ENCODE measurements at places on chromosomes 4 and X.

GRCh38 chr4:140269369-140269768 is 104.1 kb upstream of the SCOC start:
- no peak overlapping the region for H3K4me3 ChIP-seq
- no peaks in the 10 kb centered on the region for H3K36me3 ChIP-seq
- H3K27me3 ChIP-seq = no peaks in the 10 kb centered on the region
- no peaks in the 10 kb centered on the region for H3K4me1 ChIP-seq
- no peak for DNase-seq
- H3K27ac ChIP-seq = no peak overlapping the region

GRCh38 chrX:24410514-24411189 is 50.2 kb downstream of the SUPT20HL1 start:
- no peaks in the 10 kb centered on the region for H3K4me1 ChIP-seq
- no peaks in the 10 kb centered on the region for H3K27me3 ChIP-seq
- H3K36me3 ChIP-seq = no peaks in the 10 kb centered on the region
- no peak overlapping the region for H3K27ac ChIP-seq

- peaks cover 55% of the 10 kb centered on the region for H3K36me3 ChIP-seq
- H3K27me3 ChIP-seq = no peaks in the 10 kb centered on the region
- H3K27ac ChIP-seq = 0 out of 2 replicates have a peak overlapping the region, but pooled peaks have one; percentile 21
- H3K4me1 ChIP-seq = peaks cover 9% of the 10 kb centered on the region
- H3K4me3 ChIP-seq = no peak overlapping the region
Measured at GRCh38 chr4:55079451-55080173, 45.8 kb downstream of the KDR start.

- no peak overlapping the region for H3K27ac ChIP-seq
- H3K4me3 ChIP-seq = no peak overlapping the region
- no peaks in the 10 kb centered on the region for H3K27me3 ChIP-seq
Measured at GRCh38 chr4:3391422-3391821, 50.3 kb upstream of the HGFAC start.

GRCh38 chr4:140012688-140013486 is 141.1 kb downstream of the MAML3 start:
- H3K4me3 ChIP-seq = no peak overlapping the region
- peak; percentile 70 for DNase-seq
- no peaks in the 10 kb centered on the region for H3K36me3 ChIP-seq
- H3K4me1 ChIP-seq = no peaks in the 10 kb centered on the region
- no peak overlapping the region for H3K27ac ChIP-seq

DNA sequence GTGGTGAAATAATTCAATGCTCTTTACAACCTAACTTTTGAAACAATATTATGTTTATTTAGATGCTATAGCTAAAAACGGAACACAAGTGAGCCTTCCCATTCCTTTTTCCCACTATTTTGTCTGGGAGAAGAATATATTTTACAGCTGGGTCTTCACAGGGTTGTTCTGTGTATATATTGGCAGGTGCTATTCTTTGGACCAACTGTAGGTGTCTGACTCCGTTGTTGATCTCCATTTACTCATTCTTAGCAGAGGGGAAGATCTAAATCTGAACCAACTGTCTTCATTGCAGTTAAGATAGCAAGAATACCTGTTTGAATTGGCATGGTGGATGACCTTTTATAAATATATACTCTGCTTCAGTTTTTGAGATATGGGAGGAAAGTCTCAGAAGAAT is 257.4 kb downstream of the CFAP299 start:
- H3K27ac ChIP-seq = no peak overlapping the region
- H3K4me1 ChIP-seq = no peaks in the 10 kb centered on the region
- H3K27me3 ChIP-seq = no peaks in the 10 kb centered on the region
- no peak overlapping the region for H3K4me3 ChIP-seq

GRCh38 chr4:177798161-177798560 is 355.9 kb upstream of the AGA start:
- no peaks in the 10 kb centered on the region for H3K36me3 ChIP-seq
- no peak overlapping the region for H3K4me3 ChIP-seq
- H3K4me1 ChIP-seq = no peaks in the 10 kb centered on the region
- H3K27ac ChIP-seq = no peak overlapping the region

DNA sequence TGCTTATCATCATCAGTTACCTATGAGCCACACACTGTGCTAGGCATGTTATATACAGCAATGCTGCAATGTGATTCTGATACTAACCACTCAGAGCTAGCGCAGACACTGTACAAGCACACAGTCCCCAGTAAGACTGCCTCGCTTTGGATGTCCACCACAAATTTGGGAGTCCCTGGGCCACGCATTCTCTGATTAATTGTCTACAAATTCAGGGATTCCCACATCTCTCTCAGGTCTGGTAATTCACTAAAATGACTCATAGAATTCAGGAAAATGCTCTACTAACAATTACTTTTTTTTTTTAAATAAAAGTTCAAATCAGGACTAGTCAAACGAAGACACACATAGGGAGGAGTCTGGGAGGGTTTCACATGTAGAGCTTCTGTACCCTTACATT is 652.1 kb upstream of the AADAT start:
- H3K4me1 ChIP-seq = 0 out of 2 replicates have a peak, but pooled peaks cover 3% of the 10 kb centered on the region
- H3K36me3 ChIP-seq = no peaks in the 10 kb centered on the region
- DNase-seq = no peak

DNA sequence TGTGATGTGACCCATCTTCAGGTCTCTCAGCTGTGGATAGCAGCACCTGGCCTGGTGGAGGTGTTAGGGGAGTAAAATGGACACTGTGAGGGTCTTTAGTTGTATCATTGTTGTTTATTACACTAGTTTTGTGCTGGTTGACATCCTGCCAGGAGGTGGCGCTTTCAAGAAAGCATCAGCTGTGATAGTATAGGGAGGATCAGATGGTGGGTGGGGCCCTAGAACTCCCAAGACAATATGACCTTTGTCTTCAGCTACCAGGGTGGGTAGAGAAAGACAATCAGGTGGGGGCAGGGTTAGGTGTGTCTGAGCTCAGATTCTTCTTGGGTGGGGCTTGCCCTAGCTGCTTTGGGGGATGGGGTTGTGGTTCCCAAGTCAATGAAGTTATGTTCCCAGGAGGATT is 162.8 kb downstream of the PPP1R2C start:
- no peak overlapping the region for H3K4me3 ChIP-seq
- no peak for DNase-seq
- H3K4me1 ChIP-seq = peaks cover 3% of the 10 kb centered on the region

DNA sequence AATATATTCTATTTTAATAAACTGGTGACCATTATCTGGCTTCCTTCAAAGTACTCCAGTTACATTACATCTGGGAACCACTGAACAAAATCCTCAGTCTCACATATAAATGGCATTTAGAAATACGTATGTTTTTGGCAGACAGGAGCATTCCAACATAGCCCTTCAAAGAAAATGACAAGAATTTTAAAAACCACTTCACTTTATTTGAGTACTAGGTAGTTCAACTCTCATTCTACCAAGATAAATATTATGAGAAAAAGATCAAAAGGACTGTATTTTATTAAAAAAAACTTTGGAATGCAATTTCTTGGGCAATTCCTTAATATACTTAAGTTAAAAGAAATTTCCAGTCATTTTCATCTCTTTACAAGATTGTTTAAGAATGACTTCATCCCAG is 17.6 kb downstream of the TNIP3 start:
- DNase-seq = no peak
- no peaks in the 10 kb centered on the region for H3K27me3 ChIP-seq
- H3K4me1 ChIP-seq = no peaks in the 10 kb centered on the region
- no peak overlapping the region for H3K4me3 ChIP-seq

- no peaks in the 10 kb centered on the region for H3K36me3 ChIP-seq
- H3K27ac ChIP-seq = no peak overlapping the region
- H3K4me3 ChIP-seq = no peak overlapping the region
- DNase-seq = no peak
- no peaks in the 10 kb centered on the region for H3K27me3 ChIP-seq
Measured at GRCh38 chr4:13118633-13119032, 365.5 kb downstream of the RAB28 start.

DNA sequence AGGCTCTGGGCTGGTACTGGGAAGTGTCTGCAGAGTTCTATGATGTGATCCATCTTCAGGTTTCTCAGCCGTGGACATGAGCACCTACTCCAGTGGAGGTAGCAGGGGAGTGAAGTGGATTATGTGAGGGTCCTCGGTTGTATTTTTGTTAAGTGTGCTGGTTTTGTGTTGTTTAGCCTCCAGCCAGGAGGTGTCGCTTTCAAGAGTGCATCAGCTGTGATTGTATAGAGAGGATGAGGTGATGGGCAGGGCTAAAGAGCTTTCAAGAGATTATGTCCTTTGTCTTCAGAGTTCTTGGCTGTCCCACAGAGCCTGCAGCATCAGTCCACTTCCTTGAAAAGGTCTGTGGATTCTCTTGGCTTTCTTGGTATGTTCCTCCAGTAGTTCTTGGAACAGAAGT is 256.6 kb downstream of the STK32B start:
- no peak for DNase-seq
- H3K4me1 ChIP-seq = no peaks in the 10 kb centered on the region
- no peak overlapping the region for H3K4me3 ChIP-seq

GRCh38 chr4:30768277-30768676 is 48.1 kb downstream of the PCDH7 start:
- DNase-seq = no peak
- no peaks in the 10 kb centered on the region for H3K36me3 ChIP-seq
- H3K27ac ChIP-seq = no peak overlapping the region

DNA sequence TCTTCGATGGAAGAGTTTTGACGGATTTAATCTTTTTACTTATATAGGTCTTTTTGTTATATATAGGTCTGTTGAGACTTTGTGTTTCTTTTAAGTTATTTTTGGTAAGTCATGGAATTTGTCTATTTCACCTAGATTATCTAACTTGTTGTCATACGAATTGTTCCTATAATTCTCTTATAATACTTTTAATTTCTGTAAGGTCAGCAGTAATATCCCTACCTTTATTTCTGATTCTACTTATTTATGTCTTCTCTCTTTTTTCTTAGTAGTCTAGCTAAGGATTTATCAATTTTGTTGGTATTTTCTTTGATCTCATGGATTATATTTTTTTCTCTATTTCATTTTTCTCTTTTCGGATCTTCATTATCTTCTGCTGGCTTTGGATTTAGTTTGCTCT is 11.6 kb downstream of the SAP30 start:
- no peak overlapping the region for H3K27ac ChIP-seq
- no peaks in the 10 kb centered on the region for H3K4me1 ChIP-seq
- DNase-seq = no peak
- H3K27me3 ChIP-seq = no peaks in the 10 kb centered on the region
- no peak overlapping the region for H3K4me3 ChIP-seq

DNA sequence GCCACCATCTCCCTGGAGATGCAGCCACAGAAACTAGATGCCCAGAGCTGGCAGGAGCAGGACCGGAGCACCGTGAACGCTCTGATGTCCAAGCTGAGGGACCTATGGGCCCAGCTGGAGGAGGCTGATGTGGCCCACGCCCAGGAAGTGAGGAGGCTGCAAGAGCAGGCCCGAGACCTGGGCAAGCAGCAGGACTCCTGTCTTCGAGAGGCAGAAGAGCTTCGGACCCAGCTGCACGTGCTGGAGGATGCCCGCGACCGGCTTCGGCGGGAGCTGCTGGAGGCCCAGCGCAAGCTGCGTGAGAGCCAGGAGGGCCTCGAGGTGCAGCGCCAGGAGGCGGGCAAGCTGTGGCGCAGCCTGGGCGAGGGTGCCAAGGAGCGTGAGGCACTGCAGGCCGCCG is 14.2 kb downstream of the SMIM10L2A start:
- no peaks in the 10 kb centered on the region for H3K27me3 ChIP-seq
- no peak overlapping the region for H3K27ac ChIP-seq
- no peak overlapping the region for H3K4me3 ChIP-seq
- no peaks in the 10 kb centered on the region for H3K4me1 ChIP-seq

- no peak overlapping the region for H3K27ac ChIP-seq
- H3K4me1 ChIP-seq = no peaks in the 10 kb centered on the region
- H3K4me3 ChIP-seq = no peak overlapping the region
- peaks cover 12% of the 10 kb centered on the region for H3K36me3 ChIP-seq
Measured at GRCh38 chr4:153297116-153297515, 47.4 kb upstream of the MND1 start.

DNA sequence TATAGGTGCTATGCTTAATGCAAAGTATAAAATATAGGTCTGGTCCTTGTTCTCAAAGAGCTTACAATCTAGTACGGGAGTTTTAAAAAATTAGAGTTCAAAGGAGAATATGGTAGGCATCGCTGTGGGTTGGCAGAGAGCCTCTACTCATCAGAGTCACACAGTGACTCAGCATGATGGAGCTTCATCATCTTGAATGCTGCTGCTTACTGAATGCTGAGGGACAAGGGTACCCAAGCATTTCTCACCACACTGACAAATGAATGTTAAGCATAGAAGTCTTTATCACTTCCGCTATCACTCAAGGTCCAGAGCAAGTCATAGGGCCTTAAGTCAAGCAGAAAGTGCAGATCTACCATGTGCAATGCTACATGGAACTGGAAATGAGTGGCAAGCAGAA is 268.6 kb upstream of the IGFBP7 start:
- no peak overlapping the region for H3K27ac ChIP-seq
- H3K4me3 ChIP-seq = no peak overlapping the region
- H3K27me3 ChIP-seq = no peaks in the 10 kb centered on the region
- no peaks in the 10 kb centered on the region for H3K36me3 ChIP-seq
- no peak for DNase-seq
- H3K4me1 ChIP-seq = no peaks in the 10 kb centered on the region

- no peak overlapping the region for H3K27ac ChIP-seq
- H3K4me3 ChIP-seq = peak overlapping the region; percentile 96
Measured at GRCh38 chrX:6225911-6226595, 2.6 kb downstream of the NLGN4X start.

- DNase-seq = no peak
- no peak overlapping the region for H3K4me3 ChIP-seq
- H3K4me1 ChIP-seq = no peaks in the 10 kb centered on the region
- H3K36me3 ChIP-seq = no peaks in the 10 kb centered on the region
- no peak overlapping the region for H3K27ac ChIP-seq
Measured at GRCh38 chr4:186839122-186840037, 115.7 kb upstream of the FAT1 start.

DNA sequence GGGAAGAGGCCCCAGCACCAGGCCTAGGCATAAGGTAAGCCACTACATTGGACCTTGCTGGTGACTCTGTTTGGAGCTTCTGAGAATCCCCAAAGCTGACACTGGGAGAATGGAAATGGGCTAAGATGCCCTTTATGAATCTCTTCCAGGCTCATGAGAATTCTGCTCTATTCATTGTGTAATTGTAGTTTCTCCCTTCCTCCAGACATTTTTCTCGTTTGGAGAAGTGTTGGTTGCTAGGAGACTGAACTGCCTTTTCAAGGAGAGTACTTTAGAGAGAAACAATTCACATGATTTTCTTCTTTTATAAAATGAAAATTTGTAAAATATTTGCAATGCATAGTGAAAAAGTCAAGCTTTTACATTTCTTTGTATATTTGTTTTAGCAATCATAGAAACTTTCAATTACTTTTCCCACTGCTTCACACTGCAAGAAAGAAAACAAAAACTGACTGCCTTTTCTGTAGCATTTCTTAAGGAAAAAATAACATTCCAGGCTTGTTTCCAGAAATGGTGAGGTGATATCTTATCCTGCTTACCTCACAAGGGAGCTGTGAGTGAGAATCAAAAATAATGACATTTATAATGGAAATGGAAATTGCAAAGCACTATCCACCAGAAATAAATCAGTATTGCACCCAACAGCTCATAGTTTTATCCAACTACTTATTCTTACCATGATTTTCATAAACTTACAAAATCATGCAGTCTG is 24.9 kb upstream of the DCHS2 start:
- H3K4me1 ChIP-seq = peaks cover 5% of the 10 kb centered on the region
- no peak overlapping the region for H3K27ac ChIP-seq
- no peaks in the 10 kb centered on the region for H3K36me3 ChIP-seq

- no peaks in the 10 kb centered on the region for H3K4me1 ChIP-seq
- H3K36me3 ChIP-seq = no peaks in the 10 kb centered on the region
- no peak overlapping the region for H3K4me3 ChIP-seq
- DNase-seq = no peak
Measured at GRCh38 chrX:479273-479981, 92.7 kb upstream of the PPP2R3B start.

- H3K27me3 ChIP-seq = no peaks in the 10 kb centered on the region
- no peaks in the 10 kb centered on the region for H3K36me3 ChIP-seq
- no peak overlapping the region for H3K4me3 ChIP-seq
- H3K4me1 ChIP-seq = no peaks in the 10 kb centered on the region
Measured at GRCh38 chrX:32448320-32448719, 763.0 kb downstream of the DMD start.
